ENCODE measurements at places on chromosomes 5 and 9.
A peak's percentile ranks its signal among the peaks of the same experiment; 100 is the strongest.

DNA sequence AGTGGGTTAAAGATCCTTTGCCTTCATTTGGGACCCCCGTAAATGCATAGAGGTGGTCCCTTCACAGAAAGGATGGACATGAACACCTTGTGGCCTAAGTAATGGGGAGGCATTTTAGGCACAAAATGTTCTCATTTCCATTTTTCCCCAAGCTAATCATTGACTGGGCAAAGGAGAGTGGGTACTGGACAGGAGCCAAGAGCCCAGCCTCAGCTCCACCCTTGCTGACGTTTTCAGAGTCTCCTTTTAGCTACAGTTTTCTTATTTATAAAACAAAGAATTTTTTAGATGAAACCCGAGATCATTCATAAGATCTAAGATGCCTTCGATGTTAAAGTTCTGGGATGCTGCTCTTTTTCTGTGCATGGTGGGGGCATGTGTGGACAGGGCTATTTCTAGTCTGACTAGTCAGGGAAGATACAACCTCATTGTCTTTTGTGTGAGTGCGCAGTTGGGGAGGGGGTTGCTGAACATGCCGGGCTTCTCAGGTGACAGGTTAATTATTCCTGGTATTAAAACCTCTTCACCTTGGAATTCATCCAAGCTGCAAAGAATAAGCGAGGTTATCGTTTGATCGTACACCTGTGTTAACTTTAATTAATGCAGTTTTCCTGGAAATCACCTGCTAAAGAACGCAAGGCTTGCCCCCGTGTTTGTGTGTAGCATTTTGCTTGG lies 48.4 kb downstream of the ADAMTS16 start:
- DNase-seq, result no peak

DNA sequence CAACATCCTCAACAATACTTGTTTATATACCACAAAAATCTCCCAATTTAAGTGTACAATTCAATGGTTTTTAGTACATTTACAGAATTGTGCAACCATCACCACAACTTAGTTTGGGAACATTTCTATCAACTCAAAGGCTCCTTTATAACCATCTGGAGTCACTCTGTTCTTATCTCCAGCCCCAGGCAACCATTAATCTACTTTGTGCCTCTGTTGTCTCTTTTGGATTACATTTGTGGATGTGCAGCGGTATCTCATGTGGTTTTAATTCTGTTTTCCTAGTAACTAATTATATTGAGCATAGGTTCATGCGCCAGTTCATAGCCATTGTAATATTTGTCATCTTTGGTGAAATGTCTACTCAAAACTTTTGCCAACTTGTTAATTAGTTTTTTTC lies 14.4 kb downstream of the ADAMTS19 start:
- DNase-seq, result no peak

GRCh38 chr9:70874451-70874850 lies 247.0 kb downstream of the TRPM3 start:
- no peak for DNase-seq

DNA sequence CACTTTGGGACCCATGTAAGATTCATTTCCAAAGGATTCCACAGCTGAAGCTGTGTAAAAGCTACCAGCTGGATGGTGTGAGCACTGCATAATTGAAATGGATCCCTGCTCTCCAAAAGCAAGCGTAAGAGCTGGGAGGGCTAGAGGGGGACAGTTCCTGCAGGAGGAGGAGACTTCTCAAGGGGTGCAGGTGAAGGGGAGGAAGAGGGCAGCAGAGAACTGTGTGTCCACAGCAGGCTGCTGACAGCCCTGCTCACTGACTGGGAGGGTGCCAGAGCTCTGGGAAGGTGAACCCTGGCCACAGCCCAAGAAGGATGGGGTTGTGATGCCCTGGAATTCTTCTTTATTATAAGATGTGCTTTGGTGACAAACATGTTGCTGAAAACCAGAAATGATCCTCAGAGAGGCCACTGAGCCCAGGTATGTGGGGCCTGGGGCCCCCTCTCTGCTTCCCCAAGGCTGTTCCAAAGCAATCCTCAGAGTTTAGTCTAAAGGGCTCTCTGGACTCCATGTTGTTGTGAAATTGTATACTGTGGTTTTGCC lies 112.8 kb upstream of the SLC25A48 start:
- DNase-seq, result no peak

- peak; percentile 79 for DNase-seq
Observed at GRCh38 chr5:93307557-93307956, 273.5 kb downstream of the NR2F1-AS1 start.

DNA sequence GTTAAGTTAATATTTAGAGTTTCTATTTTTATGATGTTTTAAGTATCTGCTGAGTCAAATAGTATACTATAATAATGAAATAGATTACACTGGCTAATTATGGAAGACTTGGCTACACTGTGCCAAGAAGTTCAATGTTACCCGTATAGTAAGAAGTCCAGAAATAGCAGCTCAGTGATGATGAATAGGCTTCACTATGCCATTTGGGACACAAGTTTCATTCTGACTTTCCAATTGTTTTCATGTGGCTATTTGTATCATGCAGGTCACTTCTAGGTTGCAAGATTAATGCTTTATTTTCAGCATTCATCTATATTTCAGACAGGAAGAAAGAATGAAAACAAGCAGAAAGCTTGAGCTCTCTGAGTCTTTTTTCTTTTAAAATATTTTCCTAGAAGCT lies 194.5 kb upstream of the RIOK2 start:
- no peak for DNase-seq

GRCh38 chr9:1219284-1219683 lies 169.1 kb downstream of the DMRT2 start:
- peak; percentile 48 for DNase-seq

- no peak for DNase-seq
Observed at GRCh38 chr5:141867139-141867538, 11.1 kb downstream of the PCDH1 start.

All from EL (cell line).